ENCODE measurements at places on chromosomes 2 and 18. TPM values are rescaled to one million over a fixed set of nuclear protein-coding genes. Genes with fewer than 3 reads are reported as not detected.

Gene TSPYL6
- not detected for total RNA-seq

Gene KCNF1
- total RNA-seq, result not detected

Gene CTDP1
- total RNA-seq, result 39.7 TPM

- DNase-seq, result no peak
Observed at GRCh38 chr2:66526180-66526579, 91.3 kb downstream of the MEIS1 start.

DNA sequence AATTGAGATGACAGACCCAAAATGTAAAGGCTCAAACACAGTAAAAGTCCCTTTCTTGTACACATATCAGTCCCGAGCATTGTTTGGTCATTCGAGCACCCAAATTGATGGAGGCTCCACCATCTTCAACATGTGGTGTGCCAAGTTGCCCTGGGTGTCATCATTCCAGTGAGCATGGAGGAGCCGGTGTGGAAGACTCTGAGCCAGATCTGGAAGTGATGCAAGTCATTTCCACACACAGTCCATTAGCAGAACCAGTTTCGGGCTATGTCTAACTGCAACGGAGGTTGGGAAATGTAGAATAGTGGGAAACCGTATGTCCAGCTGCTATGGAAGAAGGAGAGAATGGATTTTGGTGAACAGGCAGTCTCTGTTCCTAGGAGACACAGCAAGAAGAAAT, 40.9 kb upstream of the BZW1 start:
- DNase-seq, result no peak

DNA sequence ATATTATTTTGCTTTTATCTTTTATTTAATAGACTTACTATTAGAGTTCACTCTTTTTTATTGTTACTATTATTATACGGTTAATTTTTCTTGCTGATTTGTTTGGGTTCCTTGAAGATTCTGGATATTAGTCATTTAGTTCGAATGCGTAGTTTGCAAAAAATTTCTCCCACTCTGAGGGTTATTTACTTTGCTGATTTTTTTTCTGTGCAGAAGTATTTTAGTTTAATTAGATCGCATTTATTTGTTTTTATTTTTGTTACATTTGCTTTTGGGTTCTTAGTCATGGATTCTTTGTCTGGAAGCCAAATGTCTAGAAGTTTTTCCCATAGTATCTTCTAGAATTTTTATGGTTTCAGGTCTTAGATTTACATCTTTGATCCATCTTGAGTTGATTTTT, 585.2 kb downstream of the CPS1 start:
- no peak for DNase-seq

- DNase-seq, result no peak
Observed at GRCh38 chr2:120670771-120671480, 64.7 kb upstream of the GLI2 start.

DNA sequence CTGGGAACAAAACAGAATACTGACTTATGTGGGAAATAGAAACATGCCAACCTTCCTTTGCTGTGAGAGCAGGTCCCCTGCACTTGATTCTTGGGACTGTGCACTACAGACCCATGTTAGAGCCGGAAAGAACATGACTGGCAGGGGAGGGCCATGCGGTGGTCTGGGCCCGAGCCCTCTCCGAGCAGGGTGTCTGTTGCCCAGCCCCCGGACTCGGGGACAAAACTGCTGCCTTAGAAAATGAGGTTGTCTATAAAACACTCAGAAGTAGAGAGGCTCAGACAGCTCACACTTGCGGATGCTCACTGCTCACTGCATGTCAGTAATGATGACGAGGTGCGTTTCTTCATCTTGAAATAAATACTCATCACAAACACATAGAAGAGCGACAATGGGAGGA, 270.7 kb upstream of the HDAC4 start:
- no peak for DNase-seq
